ENCODE measurements at places on chromosomes 12 and 14. TPM values are rescaled to one million over a fixed set of nuclear protein-coding genes. Genes with fewer than 3 reads are reported as not detected.

GRCh38 chr12:75943730-75944096 is 87.9 kb downstream of the PHLDA1 start:
- DNase-seq, result no peak

DNA sequence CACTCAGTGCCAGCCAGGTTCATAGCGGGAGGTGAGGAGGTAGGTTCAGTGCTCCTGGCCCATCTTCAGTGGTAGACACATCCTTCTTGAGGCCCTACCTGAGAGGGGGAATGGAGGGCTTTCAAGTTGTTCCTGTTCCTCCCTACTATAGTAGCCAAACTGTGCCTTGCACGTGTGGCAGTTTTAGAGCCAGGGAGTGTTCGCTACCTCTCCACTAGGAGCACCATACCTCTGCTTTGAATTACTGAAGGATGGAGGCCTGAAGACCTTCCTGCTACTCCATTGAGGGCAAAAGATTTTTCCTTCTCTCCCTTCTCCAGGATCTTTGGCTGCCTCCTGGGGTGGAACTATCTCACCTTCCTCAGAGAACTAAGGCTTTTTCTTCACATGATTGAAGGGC is 5.9 kb upstream of the ALG10 start:
- no peak for DNase-seq

- no peak for DNase-seq
Measured at GRCh38 chr12:104472748-104473147, 16.0 kb downstream of the CHST11 start.

GRCh38 chr12:49189731-49190716 is 1.1 kb upstream of the TUBA1A start:
- no peak for DNase-seq

DNA sequence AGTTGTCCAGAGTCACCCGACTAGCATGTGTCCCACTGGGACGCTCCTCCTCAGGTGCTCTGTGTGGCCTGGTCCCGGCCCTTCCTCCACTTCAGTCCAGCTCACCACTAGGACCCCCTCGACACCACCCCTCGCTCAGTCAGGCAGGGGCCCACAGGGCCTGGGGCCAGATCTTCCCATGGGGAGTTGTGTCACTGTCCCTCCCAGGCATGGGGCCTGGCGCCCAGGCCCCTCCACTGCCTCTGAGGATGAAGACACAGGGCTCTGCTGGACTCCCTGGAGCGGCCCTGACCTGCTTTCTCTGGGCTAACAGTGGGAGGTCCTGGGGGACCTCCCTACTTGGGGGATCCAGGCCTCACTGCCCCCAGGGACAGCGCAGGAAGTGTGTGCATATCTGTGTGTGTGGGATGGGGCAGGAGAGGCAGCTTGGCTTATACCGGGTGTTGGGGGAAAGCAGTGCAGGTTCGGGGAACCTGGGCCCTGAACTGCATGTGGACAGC is 43.8 kb downstream of the KRT80 start:
- DNase-seq, result no peak

SLC6A15 gene
- 2.6 TPM for total RNA-seq

TULP3 gene
- 21.7 TPM for total RNA-seq

Data from sigmoid colon (tissue), 7 donors.